ENCODE measurements at places on chromosomes 12 and 14. TPM values are rescaled to one million over a fixed set of nuclear protein-coding genes. Genes with fewer than 3 reads are reported as not detected.

KLRC3 gene
- polyA plus RNA-seq: 10.4 TPM

GLT1D1 gene
- 25.4 TPM for polyA plus RNA-seq

POTEM gene
- polyA plus RNA-seq: not detected

C1R gene
- polyA plus RNA-seq: 31.7 TPM

FOXN4 gene
- polyA plus RNA-seq: 1.4 TPM

TC2N gene
- polyA plus RNA-seq: 9.2 TPM

RIMBP2 gene
- 37.3 TPM for polyA plus RNA-seq

ARHGEF25 gene
- polyA plus RNA-seq: 47.7 TPM

GRIP1 gene
- 25.1 TPM for polyA plus RNA-seq

CD163 gene
- 2.4 TPM for polyA plus RNA-seq

ENO2 gene
- 615 TPM for polyA plus RNA-seq

SERPINA3 gene
- polyA plus RNA-seq: 0.84 TPM

PZP gene
- 0.47 TPM for polyA plus RNA-seq

TEX52 gene
- polyA plus RNA-seq: 1.3 TPM

SIX4 gene
- polyA plus RNA-seq: 1.6 TPM

SLC10A1 gene
- not detected for polyA plus RNA-seq

LHX5 gene
- polyA plus RNA-seq: 13.2 TPM

KRT71 gene
- 0.35 TPM for polyA plus RNA-seq

KRT86 gene
- 0.73 TPM for polyA plus RNA-seq

GARIN6 gene
- not detected for polyA plus RNA-seq

CIDEB gene
- 6.3 TPM for polyA plus RNA-seq

CALCOCO1 gene
- 85.3 TPM for polyA plus RNA-seq

CD27 gene
- 3.6 TPM for polyA plus RNA-seq

OR10AD1 gene
- not detected for polyA plus RNA-seq

GPD1 gene
- polyA plus RNA-seq: 39.1 TPM

GALNT16 gene
- polyA plus RNA-seq: 42.6 TPM

FAM90A1 gene
- polyA plus RNA-seq: 5.3 TPM

MYF5 gene
- not detected for polyA plus RNA-seq

NAV3 gene
- polyA plus RNA-seq: 28.9 TPM

GALNT8 gene
- 35.5 TPM for polyA plus RNA-seq

USP44 gene
- 3.2 TPM for polyA plus RNA-seq

HOXC6 gene
- 114 TPM for polyA plus RNA-seq

FRS2 gene
- 29.4 TPM for polyA plus RNA-seq

ANO4 gene
- 20.5 TPM for polyA plus RNA-seq

GZMB gene
- 0.30 TPM for polyA plus RNA-seq

PRB2 gene
- polyA plus RNA-seq: not detected

MYRFL gene
- polyA plus RNA-seq: 0.32 TPM

FAM186B gene
- polyA plus RNA-seq: 3.4 TPM

SLC17A8 gene
- 9.3 TPM for polyA plus RNA-seq

SERPINA5 gene
- 1.1 TPM for polyA plus RNA-seq

LMO3 gene
- 74.3 TPM for polyA plus RNA-seq

NELL2 gene
- polyA plus RNA-seq: 149 TPM

SERPINA1 gene
- polyA plus RNA-seq: 6.6 TPM

TAS2R7 gene
- not detected for polyA plus RNA-seq

LRRK2 gene
- polyA plus RNA-seq: 33.9 TPM

VWF gene
- 34.3 TPM for polyA plus RNA-seq

RPS6KL1 gene
- polyA plus RNA-seq: 55.3 TPM

STXBP6 gene
- polyA plus RNA-seq: 24.5 TPM

PDE3A gene
- polyA plus RNA-seq: 11.9 TPM

RBP5 gene
- polyA plus RNA-seq: 5.1 TPM

CLEC4D gene
- polyA plus RNA-seq: not detected

All from spinal cord (tissue), 10 donors.